ENCODE measurements at places on chromosomes 12 and 14.

GRCh38 chr12:42570076-42570475 lies 19.5 kb downstream of the PRICKLE1 start:
- DNase-seq, result no peak

DNA sequence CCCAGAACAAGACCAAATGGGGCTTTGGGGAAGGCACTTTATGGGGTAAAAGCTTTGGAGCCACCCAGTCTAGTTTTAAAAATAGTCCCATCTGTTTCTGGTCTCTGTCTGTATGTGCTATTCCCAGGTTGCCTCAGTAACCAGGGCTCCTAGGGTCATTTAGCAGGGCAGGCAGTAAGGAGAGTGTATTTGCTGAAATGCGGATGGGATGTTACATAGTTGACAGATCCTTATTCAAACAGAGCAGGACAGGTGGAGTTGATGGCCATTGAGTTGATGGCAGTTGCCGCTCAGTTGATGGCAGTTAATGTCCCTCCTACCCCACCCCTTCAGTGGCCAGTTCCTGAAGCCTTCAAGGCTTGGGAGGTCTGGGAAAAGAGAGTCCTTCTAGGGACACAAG lies 4.6 kb downstream of the ZC3H10 start:
- no peak for DNase-seq

GRCh38 chr12:19398376-19399363 lies 40.6 kb upstream of the AEBP2 start:
- DNase-seq, result no peak

DNA sequence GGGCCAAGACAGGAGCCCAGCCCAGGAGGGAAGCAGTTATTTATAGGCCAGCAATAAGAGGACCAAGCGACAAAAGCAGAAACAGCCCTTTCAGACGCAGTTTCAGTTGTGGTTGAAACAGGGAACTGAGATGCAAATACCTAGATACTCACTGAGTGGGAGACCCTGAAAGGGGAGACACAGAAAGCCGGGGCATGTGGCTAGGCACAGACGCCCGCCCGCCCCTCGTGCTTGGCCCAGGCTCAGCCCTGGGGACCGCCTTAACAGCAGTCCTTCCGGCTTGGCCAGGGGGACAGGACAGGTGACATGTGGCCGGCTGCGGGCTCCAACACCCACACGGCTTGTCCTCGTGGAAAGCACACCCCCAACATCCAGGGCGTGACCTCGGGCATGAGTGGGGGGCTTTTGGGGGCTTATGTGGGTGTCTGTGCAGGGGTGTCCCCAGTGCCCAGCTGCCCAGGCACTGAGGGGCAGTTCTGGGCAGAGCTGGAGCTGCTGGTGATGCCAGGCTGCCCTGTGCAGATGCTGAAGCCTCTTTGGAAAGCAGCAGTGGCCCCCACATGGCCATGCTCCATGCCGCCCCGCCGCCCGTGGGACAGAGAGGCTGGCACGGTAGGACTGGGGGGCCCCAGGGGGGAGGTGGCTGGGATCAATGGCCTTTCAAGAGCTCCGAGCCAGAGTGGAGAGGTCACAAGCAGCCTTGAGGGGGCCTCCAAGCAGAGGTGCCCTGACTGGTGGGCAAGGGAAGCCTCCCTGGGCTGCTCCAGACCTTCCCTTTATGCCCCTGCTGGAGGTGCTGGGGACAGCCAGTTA lies 2.1 kb downstream of the PLD4 start:
- no peak for DNase-seq

DNA sequence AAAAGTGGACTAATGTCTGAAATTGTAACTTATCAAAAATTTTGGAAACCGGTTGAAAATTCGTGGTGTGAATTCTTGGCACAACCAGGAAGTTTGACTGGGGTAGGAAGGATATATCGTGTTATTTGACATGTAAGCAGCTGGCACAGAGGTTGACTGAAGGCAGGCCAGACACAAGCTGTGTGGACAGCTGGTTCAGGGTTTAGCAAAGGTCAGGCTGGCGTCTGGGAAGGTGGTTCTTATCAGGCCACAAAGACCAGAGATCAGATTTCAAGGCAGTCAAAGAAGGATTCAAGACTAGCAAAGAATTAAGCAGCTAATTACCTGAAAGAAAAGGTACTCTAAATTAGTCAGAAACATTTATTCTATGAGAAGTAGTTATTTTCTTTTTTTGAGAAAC lies 450.2 kb upstream of the MDGA2 start:
- DNase-seq, result peak; percentile 19

GRCh38 chr12:12334367-12335040 lies 15.5 kb downstream of the MANSC1 start:
- no peak for DNase-seq

DNA sequence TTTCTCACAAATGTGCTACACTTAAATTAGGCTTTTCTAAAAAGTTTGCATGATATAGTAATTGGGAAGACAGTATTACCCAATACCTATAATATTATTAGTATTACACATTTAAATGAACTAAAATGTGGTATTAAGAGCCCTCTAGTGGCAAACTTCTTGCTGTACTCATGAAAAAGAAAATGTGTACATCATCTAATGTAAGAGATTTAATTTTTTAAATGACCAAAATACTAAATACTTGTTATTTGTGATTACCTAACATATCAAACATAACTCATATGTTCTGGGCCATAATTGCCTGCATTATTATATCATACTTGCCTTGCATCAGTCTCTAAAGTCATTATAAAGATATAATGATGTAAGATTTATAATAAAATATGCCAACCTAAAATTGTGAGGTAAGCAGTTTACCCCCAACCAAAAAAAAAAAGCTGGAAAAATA lies 64.2 kb downstream of the DNAI7 start:
- no peak for DNase-seq

DNA sequence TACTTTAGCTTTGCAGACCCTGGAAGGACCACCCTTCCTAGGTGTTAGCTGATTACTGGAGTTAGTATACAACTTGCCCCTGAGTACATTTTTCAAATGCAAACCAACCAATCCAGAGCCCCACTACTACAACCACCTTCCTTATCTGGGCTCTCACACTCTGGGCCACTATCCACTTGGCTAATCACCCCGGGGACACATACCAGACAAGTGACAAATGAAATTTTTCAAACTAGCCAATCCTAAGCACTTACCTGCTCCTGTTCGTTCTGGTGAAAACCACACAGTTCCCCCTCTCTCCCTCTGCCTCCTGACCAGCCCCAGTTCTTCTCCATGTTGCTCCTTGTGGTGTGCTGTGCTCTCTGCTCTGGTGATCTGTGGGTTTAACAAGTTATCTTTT lies 140.4 kb downstream of the CNTN1 start:
- DNase-seq, result no peak

DNA sequence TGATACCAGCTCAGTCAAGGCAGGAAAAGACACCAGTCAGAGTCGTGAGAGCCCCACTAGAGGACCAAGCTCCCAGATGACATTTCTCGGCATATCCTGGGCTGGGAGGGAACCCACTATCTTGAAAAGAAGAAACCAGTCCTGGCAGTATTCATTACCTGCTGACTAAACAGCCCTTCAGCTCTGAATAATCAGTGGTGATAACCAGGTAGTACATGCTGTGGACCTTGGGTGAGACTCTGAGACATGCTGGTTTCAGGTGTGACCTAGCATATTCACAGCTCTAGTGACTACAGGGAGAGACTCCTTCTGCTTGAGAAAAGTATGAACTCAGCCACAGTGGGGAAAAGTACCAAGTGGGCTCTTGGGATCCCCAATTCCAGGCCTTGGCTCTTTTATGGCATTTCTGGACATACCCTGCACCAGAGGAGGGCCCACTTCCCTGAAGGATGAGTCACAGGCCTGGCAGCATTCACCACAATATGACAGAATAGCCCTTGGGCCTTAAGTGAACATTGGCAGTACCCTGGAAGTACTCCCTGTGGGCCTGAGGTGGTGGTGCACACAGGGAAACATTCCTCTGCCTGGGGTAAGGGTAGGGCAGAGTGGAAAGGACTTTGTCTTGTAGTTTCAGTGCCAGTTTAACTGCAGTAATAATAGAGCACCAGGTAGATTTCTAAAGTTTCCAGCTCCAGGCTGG lies 82.6 kb upstream of the SLC38A4 start:
- no peak for DNase-seq

DNA sequence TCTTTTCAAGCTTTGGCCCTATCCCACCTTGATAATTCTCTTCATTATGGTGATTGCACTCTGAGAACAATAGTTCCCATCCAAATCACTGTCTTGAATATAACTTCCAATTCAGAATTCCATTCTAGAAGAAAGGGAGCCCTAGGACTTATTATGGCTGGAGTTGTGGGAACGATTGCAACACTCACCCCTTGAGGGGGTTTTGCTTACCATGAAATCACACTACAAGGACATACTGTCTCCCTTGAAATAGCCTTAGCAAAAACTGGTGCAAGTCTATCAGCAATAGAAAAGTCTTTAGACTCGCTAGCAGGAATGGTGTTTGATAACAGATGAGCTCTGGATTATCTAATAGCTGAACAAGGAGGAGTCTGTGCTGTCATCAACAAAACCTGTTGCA lies 31.4 kb upstream of the OXA1L start:
- DNase-seq, result no peak
